ENCODE measurements at places on chromosomes 12 and 14.
A peak's percentile ranks its signal among the peaks of the same experiment; 100 is the strongest.

- DNase-seq: no peak
Measured at GRCh38 chr12:77788231-77789168, 42.2 kb upstream of the NAV3 start.

DNA sequence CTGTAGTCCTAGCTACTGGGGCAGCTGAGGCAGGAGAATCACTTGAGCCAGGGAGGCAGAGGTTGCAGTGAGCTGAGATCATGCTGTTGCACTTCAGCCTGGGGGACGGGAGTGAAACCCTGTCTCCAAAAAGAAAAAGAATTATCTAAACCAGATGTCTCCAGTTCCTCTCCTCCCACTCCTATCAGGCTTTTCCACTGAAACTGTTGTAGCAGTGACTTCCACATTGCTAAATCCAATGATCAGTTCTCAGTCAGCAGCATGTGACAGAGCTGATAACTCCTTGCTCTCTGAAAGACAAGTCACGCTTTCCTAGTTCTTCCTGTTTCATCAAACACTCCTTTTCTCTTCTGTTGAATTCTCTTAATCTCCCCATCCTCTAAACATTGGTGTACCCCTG is 8.6 kb downstream of the SLC38A6 start:
- no peak for DNase-seq

- peak; percentile 82 for DNase-seq
Measured at GRCh38 chr14:75831455-75831854, 150.3 kb downstream of the TGFB3 start.

GRCh38 chr12:123251403-123252076 is 18.3 kb downstream of the MTRFR start:
- no peak for DNase-seq

GRCh38 chr12:7264538-7264937 is 39.3 kb upstream of the ACSM4 start:
- no peak for DNase-seq

DNA sequence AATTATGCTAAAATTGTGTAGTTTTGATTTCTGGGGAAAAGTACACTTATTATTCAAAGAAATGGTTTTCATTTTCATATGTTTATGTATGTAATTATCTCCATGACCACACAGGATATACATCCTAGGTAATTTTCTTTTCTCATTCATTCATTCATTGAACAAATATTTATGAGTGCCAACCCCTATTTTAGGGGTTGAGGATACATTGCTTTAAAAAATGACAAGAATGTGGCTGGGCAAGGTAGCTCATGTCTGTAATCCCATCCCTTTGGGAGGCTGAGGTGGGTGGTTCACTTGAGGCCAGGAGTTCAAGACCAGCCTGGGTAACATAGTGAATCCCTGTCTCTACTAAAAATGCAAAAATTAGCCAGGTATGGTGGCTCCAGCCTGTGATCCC is 40.9 kb downstream of the SGPP1 start:
- no peak for DNase-seq

- DNase-seq: no peak
Measured at GRCh38 chr14:68713782-68714181, 79.1 kb downstream of the ZFP36L1 start.

GRCh38 chr14:99125616-99126431 is 146.2 kb downstream of the BCL11B start:
- DNase-seq: no peak

GRCh38 chr14:24243336-24243836 is 963 bp upstream of the TINF2 start:
- DNase-seq: no peak

DNA sequence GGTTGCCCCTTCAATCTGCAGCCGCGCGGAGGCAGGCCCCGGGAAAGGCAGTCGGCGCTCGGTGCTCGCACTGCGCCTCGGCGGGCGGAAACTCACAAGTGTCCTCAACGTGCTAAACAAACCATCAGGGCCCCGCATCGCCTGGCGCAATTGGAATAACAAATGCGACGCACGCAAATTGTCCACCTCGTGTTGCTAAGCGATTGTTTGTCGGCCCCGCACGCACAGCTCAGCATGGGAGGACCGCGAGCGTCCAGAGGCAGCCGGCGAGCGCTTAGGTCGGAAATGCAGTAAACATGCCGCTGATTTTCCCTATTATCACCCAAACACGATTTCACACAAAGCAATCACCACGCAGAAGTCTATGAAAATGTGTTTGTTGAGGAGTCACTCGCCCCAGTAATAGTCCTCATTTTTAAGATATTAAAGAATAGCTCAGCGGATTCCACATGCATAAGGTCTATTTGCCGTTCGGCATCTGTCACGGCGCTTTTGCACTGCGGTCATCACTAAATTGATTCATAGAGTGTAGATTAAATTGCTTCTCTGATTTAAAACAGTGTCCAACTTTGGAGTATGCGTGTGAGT is 3.2 kb upstream of the GSC start:
- DNase-seq: no peak

DNA sequence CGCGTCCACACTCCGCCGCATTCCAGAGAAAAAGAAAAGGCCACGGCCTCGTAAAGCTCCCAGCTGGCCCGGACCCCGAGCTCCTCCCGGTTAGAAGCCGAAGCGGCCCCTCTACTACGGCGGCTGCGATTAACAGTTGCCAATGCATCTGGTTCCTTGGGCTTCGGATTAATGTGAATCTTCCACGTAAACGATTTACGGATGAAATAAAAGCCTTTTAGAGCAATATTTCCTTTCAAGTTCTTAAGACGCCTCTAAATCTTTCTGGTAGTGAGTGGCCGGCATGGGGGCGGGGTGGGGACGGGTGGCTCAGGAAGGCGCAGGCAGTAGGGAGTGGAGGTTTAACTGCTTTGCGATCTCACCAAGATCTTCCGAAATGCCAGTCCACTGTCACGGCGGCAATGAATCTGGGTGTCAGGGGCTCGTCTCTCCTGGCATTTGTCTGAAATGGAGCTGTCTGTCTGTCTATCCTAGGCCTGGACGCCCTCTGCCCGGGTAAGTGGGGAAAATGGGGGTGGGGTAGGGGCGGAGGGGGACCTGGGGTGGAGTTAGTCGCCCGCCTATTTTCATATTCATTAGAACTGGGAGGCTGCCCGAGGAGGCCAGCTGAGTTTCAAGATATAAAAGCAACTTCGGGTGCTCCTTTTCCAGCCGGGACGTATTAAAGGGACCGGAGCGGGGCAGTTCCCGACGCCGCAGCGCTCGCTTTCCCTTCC is 413 bp upstream of the ALX1 start:
- DNase-seq: no peak

DNA sequence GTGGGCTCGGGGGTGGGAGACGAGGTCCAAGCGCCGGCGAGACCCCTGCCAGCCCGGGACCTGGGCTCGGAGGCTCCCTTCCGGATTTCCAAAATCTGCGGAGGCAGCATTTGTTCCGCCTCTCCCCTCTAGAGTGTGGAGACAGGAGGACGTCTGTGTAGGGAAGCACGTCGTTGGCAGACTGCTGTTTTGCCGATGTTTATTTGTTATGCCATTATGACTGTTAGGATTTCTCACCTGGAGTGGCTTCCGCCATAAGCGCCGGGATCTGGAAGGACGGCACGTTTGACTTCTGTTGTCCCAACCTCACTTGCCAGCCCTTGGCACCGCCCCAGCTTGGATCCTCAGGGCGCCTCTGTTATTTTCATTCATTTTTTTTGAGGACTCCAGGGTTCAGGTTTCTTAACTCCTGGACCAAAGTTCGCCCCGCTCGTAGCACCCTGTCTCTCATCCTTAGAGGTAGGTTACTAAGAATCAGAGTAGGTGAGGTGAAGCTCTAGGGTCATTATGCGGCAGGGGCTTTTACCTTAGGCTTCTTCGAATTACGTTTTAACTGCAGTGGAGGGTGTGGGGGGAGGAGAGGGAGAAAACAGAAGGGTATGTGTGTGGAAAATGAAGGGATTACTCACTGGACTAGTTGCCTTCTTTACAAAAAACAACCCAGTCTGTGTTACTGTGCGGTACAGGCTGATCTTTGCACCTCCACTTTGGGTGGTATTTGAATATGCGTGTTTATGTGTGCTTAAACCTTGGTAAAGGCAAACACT is 547 bp upstream of the PYGL start:
- peak; percentile 41 for DNase-seq

DNA sequence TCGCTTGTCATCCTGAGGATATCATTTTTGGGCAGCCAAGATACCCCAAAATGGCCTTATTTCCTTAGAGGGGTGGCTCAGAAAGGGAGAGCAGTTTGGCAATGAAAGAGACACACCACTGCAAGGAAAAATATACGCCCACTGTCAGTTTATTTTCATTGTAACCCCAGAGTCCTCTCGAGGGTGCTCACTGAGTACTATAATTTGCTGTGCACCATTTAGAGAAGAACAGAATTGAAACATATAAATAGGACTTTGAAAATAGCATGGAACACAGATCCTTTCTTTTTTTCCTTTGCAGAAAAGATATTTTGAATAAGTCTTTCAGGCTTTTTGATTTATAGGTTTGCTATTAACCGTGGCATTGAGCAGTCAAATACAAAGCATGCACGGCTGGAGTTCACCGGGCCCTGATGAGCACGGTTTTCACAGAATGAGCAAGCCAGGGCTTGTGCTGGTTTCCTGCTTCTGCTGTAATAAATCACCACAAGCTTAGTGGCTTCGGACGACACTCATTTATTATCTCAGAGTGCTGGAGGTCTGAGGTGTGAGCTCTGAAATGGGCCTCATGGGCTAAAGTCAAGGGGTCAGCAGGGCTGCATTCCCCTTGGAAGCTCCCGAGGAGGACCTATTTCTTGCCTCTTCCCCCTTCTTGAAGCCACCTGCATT is 152.3 kb downstream of the ZNF664 start:
- DNase-seq: peak; percentile 74

- DNase-seq: no peak
Measured at GRCh38 chr14:28886940-28887339, 120.4 kb downstream of the FOXG1 start.

DNA sequence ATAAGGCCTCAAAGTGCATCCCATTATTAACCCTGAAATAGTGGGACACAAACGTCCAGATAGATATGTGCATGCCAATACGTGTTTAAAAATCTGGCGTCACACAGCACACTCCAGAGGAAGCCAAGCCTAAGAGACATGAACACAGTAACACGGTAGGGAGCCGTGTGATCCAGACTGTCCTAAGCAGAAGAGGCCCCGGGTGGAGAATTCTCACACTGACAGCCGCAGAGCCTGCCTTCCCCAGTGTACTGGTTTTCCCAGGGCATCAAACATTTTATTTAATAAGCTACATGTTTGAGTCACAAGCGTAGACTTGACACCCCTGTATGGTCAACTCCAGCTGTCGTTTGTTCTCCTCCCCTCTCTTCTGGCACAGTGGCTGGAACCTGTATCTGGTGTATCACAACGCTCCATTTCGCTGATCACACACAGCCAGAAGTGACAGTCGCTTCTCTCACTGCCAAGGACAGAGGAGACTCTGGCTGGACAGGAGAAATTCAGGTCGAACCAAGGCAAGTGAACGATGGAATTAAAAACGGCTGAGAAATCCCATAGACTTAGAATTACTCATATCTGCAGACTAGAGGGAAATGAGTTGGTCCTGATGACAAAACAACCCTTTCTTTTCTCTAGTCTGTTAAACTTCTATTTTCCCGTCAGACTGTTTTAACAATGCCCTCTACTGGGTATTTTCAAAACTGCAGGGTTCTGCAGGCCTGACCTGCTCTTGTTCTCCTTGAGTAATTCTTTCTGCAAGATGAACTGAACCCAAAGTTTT is 359.9 kb downstream of the RGS6 start:
- no peak for DNase-seq

Measured in SHP77 (cell line).